ENCODE measurements at places on chromosomes 12 and 14. TPM values are rescaled to one million over a fixed set of nuclear protein-coding genes. Genes with fewer than 3 reads are reported as not detected.

TMEM116 gene
- total RNA-seq, result 6.6 TPM

CMTM5 gene
- not detected for total RNA-seq

TPPP2 gene
- not detected for total RNA-seq

PSMA6 gene
- 225 TPM for total RNA-seq
